ENCODE measurements at places on chromosomes 1 and 21.

- ATAC-seq = no peak
These were observed 6.7 kb downstream of the PIK3CD start for GRCh38 chr1:9658199-9658598.

- ATAC-seq = no peak
These were observed 115.8 kb upstream of the WNT4 start for GRCh38 chr1:22258698-22259097.

GRCh38 chr1:149917571-149918144 lies at the start of gene SV2A:
TSS of gene SV2A (minus strand) at chr1:149917844. CDS start at chr1:149913840, 4,004 bp downstream.
- ATAC-seq = no peak

- no peak for ATAC-seq
These were observed 61.4 kb downstream of the GORAB start for GRCh38 chr1:170593173-170594011.

Data from esophagus mucosa (tissue), 1 donor.